ENCODE measurements at places on chromosomes 13 and 19.

DNA sequence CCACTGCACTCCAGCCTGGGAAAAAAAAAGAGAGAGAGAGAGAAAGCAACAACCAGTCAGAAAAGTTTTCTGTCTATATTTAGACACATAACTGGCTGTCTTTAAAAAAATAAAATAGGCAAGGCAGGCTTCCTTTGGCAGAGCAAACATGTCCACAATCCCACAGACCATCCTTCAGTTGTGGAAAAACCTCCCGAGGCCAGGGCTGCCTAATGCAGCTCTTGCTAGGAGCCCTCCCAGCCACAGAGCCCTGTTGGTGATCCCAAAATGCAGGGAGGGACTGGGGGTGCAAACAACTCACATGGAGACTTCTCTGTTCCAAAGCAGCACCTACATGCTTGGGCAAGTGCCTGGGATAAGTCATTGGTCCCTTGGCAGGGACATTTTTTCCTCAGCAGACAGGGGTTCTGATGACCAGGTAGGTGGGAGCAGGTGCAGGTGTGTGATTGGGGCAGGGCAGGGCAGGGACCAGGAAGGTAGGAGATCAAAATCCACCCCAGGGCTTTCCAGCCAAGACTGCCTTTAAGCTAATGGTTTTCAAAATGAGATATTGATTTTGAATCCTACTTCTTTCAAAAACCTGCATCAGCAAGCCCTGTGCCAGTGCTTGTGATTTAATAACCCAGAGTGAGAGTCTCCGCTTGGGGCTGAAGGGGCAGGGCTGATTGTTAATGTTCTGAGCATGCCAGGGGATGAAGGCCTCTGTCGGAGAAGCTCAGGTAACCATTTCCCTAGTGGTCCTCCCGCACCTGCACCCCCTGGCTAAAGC, 178.5 kb downstream of the USP12 start:
- no peak for DNase-seq

DNA sequence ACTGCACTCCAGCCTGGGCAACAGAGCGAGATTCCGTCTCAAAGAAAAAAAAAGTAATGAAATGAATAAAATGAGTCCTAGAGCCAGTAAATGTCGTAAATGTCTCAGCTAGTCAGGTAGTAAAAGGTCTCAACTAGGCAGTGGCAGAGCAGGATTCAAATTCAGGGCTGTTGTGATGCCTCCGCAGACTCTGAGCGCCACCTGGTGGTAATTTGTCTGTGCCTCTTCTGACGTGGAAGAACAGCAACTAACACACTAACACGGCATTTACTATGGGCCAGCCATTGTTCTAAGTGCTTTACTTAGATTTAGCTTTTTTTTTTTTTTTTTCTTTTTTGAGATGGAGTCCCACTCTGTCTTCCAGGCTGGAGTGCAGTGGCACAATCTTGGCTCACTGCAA, 30.2 kb downstream of the CYP2F1 start:
- peak; percentile 82 for DNase-seq

DNA sequence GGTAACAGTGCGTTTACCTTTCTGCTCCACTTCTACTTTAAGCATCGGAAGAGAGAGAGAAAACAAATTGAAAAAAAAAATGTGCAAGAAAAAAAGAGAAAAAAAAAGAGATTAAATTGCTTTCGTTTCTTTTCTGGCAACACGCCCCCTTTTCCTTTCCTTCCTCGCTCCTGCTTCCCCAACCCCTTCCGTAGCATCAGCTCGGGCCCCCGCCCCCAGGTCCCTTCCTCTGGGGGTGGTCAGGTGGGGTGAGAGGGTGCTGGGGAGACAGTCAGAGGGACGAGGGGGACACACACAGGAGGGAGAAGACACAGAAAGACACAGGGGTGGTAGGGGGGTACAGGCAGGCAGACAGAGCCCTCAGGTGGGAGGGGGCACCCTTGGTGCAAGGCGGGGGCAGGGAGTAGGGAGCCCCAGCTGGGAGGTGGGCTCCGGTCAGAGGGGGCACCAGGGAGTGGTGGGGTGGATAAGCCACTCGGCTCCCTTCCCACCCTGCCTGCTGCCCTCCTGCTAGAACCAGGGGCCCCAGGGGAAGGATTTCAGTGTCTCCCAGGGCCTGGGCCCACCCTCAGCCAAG, 30.7 kb upstream of the ASF1B start:
- no peak for DNase-seq

- no peak for DNase-seq
Observed at GRCh38 chr19:18297308-18297707, 15.9 kb upstream of the JUND start.

- DNase-seq: no peak
Observed at GRCh38 chr13:96294930-96295881, 205.3 kb downstream of the HS6ST3 start.

DNA sequence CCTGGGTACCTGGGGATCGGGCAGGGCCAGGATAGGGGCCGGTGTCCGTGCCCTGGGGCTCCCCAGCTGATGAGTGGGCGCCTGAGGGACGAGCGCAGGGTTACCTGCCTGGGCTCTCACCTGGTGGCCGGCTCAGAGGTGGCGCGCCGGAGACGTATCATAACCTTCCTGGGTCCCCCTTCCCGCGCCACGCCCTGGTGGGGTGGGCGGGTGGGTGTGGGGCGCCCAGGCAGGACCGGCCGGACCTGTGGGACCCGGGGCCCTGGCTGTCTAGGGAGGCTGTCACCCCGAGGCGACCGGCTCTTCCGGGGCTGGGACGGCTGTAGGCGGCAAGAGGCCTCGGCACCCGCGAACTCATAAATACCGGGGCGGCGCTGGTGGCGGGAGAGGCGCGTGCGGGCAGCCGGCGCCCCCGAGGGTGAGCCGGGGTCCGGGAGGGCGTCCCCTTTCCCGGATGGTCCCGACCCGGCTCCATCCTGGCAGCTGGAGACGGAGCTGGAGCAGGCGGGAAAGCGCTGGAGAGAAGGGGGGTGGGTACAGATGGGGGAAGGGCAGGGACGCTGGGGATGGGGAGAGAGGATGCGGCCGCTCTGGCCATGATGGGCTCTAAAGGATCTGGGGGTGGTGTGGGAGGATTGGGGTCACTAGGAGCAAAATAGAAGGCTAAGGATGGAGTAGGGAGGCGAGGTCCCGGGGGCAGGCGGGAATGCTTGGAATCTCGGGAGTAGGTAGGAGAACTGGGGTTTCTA, at the start of gene ACP7:
ACP7 (plus strand) TSS at position 386 of the 749 bp plus-strand sequence. CDS start 902 bp downstream, outside the sequence.
- no peak for DNase-seq

- peak; percentile 58 for DNase-seq
Observed at GRCh38 chr19:6060600-6061375, 49.5 kb downstream of the RFX2 start.

DNA sequence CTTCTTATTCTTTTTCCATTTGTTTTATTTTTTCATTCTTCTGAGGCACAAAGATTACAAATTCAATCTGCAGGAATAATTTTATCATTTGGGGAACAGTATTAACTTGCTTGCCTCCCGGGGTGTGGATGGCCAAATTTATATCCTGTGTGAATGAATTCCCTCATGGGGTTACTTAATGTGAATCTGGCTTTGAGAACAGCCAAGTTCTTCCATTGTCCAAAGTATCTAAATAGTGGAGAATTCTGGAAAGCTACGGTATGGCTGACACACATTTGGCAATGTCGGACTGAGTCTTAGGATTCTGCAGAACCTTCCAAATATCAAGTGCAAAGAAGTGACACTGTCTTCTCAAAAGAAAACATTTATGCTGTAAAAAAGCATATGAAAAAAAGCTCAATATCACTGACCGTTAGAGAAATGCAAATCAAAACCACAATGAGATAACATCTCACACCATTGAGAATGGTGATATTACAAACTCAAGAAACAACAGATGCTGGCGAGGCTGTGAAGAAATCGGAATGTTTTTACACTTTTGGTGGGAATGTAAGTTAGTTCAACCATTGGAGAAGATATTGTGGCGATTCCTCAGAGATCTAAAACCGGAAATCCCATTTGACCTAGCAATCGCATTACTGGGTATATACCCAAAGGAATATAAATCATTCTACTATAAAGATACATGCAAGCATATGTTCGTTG, 620.2 kb downstream of the EFNB2 start:
- DNase-seq: no peak

GRCh38 chr19:37987356-37988332, 80.6 kb downstream of the SIPA1L3 start:
- no peak for DNase-seq

DNA sequence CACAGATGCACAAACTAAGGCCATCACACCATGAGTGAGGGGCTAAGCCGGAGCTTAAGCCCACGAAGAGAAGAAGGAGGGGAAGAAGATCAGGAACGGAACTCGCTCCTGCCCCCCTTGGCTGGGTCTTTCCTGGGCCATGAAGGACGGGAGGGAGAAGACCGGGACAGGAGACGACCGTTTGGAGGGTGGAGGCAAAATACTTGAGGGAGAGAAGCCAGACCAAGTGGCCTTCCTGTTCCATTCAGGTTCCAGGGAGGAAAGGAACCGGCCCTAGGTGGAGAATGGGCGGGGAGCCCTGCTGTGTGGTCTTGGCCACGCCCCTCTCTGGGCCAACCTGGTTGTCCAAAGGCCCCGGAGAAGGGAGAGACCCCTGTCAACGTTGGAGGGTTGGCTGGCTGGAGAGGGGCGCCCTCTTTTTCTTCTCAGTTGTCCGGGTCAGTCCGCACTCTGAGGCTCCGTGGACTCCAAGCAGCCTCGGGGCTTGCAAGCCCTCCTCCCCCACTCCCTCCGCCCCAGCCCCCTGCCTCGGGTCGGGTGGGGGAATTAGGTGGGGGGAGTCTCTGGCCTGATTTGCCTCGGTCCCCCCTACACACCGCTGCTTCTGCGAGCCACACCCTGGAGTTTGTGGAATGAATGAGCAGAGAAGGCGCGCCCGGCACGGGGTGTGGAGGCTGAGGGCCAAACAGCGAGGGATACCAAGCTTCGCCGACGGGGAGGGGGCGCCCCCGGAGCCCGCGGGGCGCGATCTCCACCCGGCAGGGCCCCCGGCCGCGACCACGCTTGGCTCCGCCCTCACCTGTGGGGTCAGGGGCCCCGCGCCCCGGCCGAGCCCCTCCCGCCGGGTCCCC, 757 bp downstream of the FBN3 start:
- DNase-seq: no peak

DNA sequence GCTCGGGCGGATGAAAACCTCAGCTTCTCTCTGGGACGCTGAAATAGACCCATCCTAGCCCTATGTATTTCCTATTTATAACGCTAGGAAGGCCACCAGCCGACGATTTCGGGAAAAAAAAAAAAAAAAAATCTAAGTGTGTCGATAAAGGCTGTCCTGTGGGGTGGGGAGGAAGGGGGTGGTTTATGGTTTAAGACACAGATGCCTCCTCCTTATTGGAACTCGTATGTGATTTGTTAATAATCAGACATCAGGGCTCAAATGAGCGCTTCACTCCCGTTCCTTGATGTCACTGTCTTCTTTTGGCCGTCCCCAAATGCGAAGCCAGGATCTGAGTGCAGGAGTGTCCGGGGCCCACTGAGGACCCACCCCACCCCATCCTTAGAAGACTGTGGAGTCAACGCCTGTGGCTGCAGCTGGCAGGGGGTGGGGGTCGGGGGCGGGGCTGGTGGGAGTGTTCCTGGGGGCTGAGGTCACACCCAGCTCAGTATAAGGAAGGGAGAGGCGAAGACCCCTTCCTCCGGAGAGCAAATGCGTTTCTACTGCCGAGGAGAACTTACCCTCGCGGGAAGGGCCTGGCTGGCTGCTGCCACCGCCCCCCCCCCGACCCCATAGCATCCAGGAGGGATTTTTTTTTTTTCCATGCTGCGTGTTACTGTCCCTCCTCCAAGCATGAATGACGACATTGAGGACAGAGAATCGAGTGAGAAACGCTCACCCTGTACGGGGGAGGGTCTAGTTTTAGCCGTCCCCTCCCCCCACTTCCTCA, 971 bp downstream of the ATCAY start:
- no peak for DNase-seq

GRCh38 chr19:50328224-50328872, 829 bp downstream of the KCNC3 start:
- no peak for DNase-seq

DNA sequence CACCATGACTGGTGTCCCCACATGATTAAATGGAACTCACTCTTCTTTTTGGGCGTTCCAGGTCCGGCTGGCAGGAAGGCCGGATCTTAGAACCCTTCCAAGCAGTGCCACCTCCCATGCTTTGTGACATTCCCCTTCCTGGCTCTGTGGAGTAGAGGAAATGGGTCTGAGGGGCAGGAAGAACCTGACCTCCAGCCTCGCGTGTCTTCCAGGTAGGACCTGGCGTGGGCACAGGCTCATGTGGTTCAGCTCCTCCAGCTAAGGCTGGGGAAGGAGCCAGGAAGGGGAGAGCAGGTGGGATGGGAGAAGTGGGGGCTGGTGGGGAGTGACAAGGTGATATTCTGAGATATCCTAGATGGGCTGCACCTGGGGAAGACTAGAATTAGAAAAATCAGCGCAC, 2.1 kb downstream of the TMEM255B start:
- DNase-seq: no peak

- peak; percentile 74 for DNase-seq
Observed at GRCh38 chr19:53076984-53077383, 26.2 kb downstream of the ZNF160 start.

DNA sequence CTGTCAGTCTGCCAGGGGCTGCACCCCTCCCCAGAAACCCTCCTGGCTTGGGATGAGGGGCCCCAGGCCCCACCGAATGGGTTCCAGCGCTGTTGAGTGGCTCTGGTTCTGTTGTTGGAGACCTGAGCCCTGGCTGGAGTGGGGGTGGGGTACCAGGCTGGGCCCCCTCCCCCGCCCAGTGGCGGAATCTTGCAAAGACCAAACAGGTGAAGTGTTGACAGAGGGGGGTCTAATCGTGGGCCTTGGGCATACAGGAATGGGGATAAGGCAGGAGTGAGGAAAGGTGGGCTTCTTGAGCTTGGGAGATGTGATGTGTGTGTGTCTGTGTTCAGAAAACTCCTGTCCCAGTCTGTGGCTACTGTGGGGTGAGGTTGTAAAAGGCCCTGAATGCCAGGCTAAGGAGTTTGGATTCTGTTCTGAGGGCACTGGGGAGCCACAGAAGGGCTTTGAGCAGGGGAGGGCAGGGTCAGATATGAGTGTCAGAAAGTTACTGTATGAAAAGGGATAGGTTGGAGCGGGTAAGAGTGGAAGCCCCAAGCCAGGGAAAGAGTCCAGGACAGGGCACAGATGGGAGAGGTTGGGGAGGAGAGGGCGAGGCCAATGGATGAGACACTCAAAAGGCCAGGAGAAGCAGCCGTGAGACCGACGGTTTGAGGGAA, at the start of gene HIPK4:
HIPK4 (minus strand) TSS at position 98 of the 659 bp plus-strand sequence. CDS start 279 bp downstream, outside the sequence.
- no peak for DNase-seq

- no peak for DNase-seq
Observed at GRCh38 chr13:39821977-39822376, 166.5 kb downstream of the COG6 start.

DNA sequence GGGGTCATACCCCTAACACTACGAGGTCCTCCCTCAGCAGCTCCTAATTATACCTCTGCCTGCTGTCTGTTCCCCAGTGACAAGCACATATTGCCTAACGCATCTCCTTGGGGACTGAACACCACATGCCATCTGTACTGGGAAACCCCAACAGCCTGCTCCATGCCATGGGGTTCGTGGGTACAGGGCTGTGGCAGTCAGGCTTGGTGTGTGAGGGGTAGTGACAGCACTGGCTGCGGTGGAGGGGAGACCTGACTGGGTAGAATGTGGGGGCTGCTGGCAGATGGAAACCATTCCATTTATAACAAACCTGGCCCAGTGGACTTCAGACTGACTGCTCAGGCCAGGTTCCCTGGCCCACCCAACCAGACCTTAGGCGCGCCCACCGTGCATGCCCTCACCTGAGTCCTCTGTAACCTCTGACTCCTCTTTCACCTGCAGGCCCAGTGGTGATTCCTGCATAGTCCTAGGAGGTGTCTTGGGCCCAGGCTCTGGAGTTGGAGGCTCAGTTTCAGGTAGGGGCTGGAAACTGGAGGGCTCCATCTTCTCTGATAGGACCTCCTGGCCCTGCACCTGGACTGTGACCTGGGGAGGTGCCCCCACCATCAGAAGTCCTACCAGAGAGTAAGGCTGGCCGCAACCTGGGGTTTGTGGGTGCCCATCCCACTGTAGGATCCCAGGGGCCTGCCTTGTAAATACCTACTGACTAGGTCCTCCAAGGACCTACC, 3.0 kb downstream of the MZF1 start:
- no peak for DNase-seq

Data from iris pigment epithelial cell (primary cell).